ENCODE measurements at places on chromosomes 12 and 14.

DNA sequence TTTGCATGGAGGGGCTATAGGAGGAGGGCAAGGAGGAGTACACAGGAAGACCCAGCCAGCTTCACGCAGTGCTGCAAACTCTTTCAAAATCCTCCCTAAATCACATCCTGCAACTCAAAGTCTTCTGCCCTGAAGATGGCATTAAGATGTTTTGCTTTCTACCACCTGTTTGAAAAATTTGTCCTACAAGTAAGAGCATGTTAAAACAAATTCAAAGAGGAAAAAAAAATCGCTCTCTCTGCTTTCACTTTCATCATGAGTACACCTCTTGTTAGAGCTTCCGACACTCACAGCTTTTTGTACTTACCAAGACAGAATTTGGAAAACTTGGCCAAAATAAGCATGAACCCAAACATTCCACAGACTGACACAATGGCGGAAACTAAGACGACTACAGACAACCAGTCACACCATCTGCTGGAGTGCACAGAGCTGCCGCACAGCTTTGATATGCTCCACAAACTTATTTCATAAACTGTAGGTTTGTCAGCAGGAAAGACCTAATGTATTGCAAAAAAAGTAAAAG lies 21.3 kb downstream of the GCH1 start:
- no peak for DNase-seq

GRCh38 chr14:68599896-68600610 lies 192.8 kb downstream of the ZFP36L1 start:
- DNase-seq: no peak

DNA sequence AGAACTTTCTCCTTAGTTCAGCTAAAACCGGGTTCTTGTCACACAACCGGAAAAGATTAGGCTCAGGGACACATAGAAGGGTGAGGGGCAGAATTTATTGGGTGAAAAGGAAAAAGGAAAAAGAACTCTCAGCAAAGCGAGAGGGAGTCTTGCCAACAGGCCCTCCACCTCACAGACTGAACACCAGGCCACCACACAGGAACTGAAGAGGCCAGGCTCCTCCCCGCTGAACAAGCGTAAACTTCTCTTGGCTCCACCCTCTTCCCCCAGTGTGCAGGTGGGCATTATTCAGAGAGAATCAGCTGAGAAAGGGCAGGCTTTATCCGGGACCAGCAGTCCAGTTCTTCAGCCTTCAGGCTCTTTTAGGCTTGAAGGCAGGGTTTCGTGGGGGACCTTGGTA lies 125.6 kb upstream of the FGD4 start:
- peak; percentile 4 for DNase-seq

- DNase-seq: no peak
Observed at GRCh38 chr12:21296348-21296747, 38.4 kb downstream of the SLCO1A2 start.

DNA sequence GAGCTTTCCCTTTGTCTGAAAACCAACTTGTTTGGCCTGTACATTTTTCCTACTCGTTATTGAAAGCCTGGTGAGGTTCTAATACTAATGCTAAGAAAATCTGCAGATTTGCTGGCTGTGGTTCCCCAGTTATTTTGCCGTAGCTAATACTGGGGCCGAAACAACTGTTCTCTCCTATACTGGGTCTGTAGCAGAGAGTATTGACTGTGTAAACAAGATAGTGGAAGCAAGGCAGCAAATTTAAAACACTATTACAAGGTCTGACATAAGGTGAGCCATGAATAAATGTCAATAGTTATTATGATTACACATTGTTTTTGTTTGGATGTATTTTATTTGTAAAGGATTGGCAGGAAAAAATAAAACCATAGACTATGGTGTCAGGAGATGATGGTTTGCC lies 1244.0 kb downstream of the AACS start:
- DNase-seq: no peak

DNA sequence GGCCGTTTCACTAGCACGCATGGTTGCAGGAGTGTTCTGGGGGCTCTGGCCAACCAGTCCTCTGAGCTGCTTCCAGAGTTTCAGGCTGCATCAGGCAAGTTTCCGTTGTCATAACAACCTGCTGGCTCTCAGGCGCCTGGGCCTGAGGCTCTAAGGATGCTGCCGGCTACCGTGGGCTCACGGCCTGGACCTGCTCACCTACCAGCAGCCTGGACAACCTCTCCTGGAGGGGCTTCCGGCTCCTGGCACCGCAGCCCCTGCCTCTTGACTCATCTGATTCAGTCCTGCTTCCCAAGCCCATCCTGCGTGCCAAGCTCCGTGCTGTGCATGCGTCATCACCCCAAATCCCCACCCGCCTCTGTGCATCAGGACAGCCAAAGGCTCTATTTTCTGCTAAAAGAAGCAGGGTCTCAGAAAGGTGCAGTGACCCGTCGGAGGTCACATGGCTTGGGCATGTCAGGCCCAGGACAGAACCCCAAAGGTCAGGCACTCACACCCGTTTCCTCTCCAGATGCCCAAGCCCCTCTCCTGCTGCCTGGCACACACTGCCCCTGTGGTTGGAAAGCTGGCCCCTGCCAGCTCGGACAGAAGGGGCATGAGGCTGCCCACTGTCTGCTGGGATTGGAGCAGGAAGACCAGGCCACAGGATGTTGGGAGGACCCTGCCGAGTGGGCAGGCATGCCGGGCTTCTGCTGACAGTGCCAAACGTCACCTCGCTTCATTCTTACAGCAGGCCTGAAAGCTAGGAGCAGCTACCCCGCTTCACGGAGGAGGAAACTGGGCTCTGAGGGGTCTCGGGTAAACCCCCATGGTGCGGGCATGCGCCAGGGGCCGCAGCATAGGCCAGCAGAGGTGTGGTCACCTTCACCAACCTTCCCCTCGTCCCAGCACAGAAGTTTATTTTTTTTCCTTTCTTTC lies 5.7 kb downstream of the BEGAIN start:
- no peak for DNase-seq

GRCh38 chr12:55970775-55971174 lies 3.1 kb upstream of the RAB5B start:
- no peak for DNase-seq

- DNase-seq: no peak
Observed at GRCh38 chr12:117100851-117101673, 1.8 kb upstream of the TESC start.

GRCh38 chr12:53626702-53627169 lies 554 bp upstream of the ATF7 start:
- no peak for DNase-seq

DNA sequence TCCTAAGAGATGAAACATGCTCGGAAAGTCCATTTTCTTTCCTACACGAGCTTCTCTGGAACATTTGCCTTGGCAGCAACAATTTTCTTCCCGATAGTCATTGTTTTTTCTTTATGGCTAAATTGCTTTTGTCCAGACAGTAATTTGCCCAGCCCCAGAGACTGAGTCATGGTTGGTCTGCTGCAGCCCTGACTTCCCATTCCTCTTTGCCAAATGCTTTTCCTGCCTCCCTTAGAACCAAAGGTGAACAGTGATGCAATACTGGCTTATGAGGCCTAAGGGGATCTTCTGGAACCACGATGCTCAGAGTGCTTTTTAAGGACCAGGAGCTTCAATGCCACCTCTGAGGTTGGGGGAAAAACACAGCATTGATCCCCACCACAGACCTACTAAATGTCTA lies 1599.6 kb upstream of the TMEM132C start:
- DNase-seq: no peak

DNA sequence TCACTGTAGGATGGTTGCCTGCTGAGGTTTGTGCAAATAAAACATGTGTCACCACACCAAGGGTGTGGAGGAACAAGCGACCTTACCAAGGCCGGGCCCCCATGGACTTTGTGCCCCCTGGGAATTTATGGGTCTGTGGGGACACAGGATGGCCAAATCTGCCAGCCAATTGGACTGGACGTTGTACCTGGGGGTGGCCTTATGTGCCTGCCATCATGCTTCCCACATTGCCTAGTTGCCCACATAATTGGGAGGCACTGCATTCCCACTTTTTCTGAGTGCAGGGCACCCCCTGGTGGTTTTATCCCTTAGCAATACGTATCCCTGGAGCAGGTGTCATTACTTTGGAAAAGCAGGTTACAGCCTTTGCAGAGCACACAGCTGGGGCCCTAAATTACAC lies 92.6 kb upstream of the TMPO start:
- DNase-seq: no peak

GRCh38 chr12:124481772-124482566 lies 85.4 kb downstream of the NCOR2 start:
- no peak for DNase-seq

DNA sequence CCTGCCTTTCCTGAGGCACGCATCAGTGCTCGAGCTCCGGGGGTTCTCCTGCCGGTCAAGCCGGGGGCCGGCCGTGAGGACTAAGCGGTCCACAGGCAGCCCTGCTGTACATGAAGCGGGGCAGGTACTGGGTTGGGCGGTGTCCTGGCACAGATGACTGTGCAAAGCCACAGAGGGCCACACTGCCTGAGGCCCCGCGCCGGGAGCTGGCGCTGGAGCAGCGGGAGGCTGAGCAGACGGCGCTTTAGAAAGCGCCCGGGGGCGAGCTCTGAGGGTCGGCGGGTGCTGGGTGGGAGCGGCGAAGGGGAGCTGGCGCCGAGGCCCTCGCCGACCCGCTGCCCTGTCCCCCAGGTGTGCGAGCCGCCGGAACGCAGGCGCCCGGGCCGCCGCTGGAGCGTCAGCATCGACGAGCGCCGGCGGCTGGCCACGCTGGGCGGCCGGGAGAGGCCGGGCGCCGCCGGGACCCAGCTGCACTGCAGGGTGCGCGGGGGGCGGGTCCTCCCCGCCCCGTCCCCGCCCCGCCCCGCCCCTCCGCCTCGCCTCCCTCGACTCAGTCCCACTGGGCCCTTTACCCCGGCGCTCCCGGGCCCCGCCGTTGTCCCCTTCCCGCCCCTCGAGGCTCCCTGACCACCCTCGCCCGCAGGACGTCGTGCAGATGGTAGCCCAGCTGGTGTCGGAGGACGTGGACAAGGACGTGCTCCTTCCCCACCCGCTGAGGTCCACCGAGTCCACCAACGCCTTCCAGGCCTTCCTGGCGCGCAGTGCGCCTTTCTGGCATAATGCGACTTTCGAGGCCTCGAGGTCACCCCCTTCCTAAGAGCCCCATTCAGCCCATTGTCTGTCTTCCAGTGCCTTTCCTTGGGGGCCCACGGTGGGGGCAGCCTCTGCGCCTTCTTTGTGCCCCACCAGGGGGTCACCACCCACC lies 8.3 kb upstream of the MTA1 start:
- no peak for DNase-seq

All from neural crest cell (in vitro differentiated cells).